ENCODE measurements at places on chromosomes 12 and 14.

DNA sequence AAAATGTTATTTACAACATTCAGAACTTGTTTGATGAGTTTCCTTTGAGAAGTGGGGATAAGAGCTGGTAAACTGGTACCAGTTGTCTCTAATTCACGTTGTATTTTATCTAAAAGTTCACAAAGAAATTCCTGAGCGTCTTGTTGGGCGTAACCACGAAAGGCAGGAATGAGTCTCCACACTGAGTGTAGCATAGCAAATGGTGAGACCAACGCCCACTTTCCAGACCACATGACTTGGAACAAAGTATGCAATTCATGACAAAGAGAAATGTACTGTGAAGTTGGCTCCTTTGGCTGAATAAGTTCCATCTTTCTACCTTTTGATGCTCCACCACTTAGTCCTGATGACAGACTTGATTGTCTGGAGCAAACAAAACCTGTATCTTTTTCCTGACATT lies 18.4 kb downstream of the USP44 start:
- DNase-seq: peak; percentile 52

- peak; percentile 63 for DNase-seq
These were observed 211.7 kb upstream of the FKBP4 start for GRCh38 chr12:2583091-2583497.

DNA sequence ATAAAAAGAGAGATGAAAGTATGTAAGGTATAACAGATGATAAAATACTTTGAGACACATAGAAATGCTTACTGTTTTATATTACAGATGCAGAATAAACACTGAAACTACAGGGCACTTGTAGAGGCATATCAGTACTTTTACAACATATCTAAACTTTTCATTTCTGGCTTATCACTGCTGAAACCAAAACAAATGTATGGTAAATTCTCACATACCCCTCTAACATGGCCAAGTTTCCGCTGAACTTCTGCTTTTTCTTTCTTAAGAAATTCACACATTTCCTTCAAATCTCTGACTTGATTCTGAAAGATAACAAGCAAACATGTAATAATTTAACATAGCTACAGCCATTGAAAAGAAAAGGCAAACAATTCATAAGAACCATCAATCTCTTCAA lies 33.3 kb upstream of the C12orf50 start:
- no peak for DNase-seq

DNA sequence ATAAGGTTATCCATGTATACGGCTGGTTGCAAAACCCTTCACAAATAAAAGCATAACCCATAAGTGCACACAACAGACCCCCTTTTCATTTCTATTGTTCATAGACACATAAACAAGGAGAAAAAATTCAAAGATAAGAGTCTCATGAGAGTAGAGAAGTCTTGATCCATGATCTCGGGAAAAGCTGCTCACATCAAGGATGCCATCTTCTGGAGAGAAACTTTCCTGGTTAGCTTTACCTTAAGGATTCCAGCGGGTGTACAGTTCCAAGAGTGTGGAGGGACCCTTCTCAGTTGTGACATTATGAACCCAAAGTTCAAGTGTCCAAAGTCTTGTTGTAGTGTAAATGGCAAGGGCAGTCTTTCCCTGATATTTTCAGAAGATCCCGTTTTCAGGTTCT lies 144.5 kb downstream of the LLPH start:
- peak; percentile 18 for DNase-seq

DNA sequence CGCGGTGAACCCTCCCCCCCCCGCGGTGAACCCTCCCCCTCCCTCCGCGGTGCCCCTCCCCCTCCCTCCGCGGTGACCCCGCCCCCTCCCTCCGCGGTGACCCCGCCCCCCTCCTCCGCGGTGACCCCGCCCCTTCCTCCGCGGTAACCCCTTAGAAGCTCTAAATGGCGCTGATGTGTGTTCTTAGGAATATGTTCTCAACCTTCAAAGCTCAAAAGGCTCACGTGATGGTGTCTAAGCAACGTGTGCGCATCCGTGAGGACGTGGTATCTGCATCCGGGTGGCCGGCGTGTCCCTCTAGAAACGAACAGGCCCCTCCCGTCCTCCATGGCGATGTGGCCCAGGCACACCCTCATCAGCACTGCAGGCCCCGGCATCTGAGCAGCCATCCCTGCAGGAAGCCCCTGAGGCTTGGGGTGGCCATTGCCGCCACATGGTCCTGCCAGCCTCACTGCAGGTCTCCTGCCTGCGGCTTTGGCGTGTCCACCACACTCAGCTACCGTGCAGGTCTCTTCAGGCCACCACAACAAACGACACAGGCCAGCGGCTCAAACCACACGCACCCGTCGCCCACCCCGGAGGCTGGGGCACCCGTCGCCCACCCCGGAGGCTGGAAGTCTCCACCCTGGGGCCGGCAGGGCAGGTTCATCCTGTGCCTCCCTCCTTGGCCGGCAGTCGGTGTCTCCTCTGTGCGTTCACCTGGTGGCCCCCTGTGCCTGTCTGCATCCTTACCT lies 14.5 kb upstream of the FBRSL1 start:
- no peak for DNase-seq

DNA sequence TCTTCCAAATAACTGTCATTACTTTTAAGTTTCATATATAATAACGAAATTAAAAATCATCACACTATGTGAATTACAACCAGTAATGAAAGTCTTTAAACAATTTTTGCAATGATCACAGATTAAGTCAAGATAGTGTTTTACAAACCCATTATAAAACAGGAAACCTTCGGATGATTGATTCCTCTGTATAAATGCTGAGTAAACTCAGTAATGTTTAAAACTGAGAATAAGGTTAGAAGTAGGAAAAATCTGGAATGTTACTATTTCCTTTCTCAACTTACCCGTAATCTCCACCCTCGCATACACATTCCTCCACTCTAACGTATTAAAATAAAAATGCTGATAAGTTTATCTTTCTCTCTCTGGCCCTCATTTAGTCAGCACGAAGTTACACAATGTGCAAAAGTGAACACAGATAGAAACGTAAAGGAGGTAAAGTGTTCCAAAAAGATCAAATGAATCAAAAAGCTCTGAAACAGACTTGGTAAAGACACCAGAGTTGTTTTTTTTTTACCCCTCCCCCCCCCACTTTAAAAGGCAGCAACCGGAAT lies 1.6 kb downstream of the ZFC3H1 start:
- DNase-seq: peak; percentile 71

- peak; percentile 64 for DNase-seq
These were observed 115.7 kb downstream of the RFLNA start for GRCh38 chr12:124410354-124411175.

GRCh38 chr12:118842866-118843265 lies 138.5 kb upstream of the SRRM4 start:
- DNase-seq: no peak

- DNase-seq: no peak
These were observed 79.5 kb downstream of the ETV6 start for GRCh38 chr12:11729008-11729407.

DNA sequence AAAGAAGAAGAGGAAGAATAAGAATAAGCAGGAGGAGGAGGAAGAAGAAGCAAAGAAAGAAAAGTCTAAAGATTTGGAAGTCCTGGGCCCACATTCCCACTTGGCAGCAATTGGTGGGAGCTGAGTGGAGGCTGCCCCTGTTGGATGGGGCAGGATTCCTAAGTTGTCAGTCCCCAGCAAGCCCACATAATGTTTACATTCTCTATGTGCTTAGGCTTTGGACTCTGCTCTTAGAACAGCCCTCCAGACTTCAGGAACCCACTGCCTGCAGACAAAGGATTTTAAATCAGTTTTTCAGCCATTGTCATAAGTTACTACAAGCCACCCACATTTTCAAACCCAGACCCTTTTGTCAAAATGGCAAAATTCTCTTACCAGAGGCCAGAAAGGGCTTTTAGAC lies 92.0 kb downstream of the OTX2 start:
- no peak for DNase-seq

GRCh38 chr12:5083955-5084849 lies 40.5 kb downstream of the KCNA5 start:
- DNase-seq: peak; percentile 76

DNA sequence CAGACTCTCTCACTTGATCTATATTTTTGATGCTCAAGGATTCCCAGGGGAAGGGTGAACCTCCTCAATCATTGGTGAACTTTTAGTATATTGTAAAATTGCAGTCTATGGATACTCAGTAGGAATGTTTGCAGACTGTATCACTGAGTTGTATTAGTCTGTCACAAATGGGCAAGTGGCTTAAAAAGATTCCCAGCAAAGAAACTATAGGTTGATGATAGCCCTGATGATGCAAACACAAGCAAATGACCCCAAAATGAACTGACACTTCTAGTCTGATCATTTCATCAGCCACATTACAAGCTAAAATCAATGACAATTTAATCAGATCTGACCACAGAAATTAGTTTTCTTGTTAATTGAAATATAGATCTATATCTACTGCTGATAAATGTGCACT lies 59.5 kb downstream of the RTN1 start:
- DNase-seq: no peak

DNA sequence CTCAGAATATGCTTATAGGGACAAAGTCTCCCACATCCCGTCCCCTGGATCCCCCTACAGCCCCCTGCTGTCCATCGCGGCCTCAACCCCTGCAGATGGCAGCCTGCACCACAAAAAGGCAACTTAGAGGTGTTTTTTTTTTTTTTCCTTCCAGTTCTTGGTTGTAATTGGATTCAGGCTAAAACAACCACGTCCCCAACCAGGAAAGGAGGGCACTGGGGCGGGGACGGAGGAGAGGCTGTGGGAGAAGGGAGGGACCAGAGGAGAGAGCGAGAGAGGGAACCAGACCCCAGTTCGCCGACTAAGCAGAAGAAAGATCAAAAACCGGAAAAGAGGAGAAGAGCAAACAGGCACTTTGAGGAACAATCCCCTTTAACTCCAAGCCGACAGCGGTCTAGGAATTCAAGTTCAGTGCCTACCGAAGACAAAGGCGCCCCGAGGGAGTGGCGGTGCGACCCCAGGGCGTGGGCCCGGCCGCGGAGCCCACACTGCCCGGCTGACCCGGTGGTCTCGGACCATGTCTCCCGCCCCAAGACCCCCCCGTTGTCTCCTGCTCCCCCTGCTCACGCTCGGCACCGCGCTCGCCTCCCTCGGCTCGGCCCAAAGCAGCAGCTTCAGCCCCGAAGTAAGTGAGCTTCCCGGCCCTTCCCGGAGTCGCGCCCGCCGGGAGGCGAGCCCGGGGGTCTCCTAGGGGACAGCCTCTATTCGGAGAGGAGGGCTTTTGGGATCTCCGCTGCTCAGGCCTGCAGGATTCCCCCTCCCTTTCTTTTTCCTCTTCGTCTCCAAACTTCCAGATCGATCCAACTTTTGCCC lies at the start of gene MMP14:
TSS of gene MMP14 (plus strand) at position 285 of the 813 bp plus-strand sequence. CDS start at position 518, 233 bp downstream.
- DNase-seq: peak; percentile 96

DNA sequence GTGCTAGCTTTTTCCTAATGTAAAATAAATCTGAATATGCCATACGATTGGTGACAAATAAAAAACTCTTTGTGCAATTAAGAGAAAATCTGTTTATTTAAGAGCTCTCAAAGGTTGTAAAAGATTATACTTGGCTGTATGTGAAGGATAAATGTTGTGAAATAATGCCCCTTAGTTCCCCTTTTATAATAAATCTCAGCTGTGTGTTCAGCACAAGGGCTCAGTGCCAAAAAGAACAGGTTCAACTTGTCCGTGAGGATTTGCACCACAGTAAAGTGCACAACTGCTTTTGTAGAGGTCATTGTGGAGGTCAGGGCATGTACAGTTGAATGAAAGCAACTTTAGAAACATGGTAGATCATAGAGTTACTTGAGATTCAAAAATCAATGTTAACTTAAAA lies 118.6 kb downstream of the TRMT5 start:
- peak; percentile 21 for DNase-seq

GRCh38 chr14:47526591-47527244 lies 148.7 kb downstream of the MDGA2 start:
- DNase-seq: no peak

- no peak for DNase-seq
These were observed 26.2 kb downstream of the RAD9B start for GRCh38 chr12:110528277-110528839.

GRCh38 chr12:25186038-25186787 lies 8.7 kb downstream of the DNAI7 start:
- DNase-seq: no peak

DNA sequence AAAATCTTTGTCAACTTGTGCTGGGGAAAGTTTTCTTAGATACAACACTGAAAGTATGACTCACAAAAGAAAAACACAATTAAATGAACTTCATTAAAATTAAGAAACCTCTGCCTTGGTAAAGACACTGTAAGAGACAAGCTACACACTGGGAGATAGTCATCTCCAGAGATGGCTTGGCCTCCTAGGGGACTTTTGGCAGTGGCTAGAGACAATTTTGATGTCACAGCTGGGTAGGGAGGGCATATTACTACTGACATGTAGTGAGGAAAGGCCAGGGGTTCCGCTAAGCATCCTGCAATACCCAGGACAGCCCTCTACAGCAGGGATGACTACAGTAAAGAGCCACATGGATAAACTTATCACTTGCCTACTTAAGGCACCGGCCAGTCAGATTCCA lies 8.7 kb upstream of the RNASE4 start:
- no peak for DNase-seq

- no peak for DNase-seq
These were observed 30.4 kb upstream of the FKBP4 start for GRCh38 chr12:2764398-2764797.

DNA sequence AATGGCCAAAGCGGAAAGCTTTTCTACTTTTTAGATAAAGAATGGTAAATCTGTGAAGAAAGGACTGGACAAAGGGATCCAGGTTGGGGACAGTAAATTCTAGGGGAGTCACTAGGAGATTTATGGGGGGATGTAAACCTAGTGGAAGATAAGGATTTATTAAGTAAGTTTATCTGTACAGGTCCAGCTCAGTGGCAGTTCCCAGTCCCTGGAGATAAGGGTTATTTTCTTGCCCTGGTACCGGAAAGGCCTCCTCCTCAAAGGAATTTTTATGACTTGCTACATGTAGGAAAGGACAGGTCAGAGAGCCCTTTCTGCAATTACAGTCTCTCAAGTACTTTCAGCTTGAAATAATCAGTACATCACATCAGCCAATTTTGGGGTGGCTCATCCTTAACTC lies 72.6 kb upstream of the BICD1 start:
- peak; percentile 26 for DNase-seq

DNA sequence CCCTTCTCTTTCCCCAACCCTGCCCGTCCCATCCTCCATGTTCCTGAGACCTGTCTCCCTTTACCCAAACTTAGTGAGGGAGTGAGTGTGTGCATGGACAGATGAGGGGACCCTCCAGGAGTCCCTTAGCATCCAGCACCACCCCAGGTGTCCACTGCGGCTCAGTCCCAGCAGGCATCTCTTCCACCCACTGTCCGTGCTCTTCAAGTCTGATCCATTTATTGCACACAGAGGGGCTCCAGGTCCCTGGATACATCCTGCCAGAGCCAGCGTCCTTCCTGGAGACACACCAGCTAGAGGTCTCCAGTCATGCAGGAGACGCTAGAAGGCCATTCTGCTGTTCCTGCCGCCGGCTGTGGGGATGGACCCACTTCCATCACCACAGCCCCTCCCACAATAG lies 239.2 kb downstream of the ADGRD1 start:
- no peak for DNase-seq
